ENCODE measurements at places on chromosomes 5 and 9.

DNA sequence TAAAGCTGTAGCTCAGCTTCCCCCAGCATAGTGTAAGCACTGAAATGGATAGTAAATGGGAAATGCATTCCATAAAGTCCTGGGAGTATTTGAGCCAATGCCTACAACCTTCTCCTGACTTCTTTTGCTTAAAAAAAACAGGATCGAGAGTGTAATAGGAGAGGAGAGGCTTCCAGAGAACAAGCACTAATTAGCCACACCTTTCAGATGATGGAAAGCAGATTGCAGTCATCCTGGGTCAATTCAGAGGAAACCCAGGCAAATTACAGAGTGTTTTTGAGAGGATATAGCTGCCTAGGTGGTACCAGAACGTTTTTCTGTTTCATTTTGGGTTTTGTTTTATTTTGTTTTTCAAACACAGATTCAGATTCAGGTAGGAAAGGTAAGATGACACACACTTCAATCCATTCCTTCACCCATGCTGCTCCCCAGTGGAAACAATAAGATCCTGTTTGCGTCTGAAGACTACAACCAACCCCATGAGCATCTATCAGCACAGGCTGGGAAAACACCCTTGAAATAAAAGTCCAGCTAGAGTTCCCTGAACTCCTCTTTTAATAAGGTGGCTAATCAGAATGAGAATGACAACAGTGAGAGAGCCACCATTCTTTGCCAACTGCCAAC, 95.6 kb downstream of the RFK start:
- no peak for DNase-seq

DNA sequence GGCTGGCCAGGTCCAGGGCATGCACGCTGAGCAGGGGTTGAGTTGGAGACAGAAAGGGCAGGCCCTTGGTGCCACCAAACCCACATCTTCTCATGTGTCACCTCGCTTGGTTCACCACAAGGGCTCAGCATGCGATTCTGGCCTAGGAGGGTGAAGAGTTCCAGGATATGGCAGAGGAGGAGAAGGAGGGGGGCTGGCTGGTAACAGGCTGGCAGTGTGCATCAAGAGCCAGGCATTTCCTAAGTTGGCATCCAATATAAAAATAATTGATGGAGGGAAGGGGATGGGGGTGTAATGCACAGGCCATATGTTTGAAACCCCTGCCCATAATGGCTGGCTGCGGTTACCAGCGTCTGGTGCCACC, 255.6 kb downstream of the NFIB start:
- no peak for DNase-seq

DNA sequence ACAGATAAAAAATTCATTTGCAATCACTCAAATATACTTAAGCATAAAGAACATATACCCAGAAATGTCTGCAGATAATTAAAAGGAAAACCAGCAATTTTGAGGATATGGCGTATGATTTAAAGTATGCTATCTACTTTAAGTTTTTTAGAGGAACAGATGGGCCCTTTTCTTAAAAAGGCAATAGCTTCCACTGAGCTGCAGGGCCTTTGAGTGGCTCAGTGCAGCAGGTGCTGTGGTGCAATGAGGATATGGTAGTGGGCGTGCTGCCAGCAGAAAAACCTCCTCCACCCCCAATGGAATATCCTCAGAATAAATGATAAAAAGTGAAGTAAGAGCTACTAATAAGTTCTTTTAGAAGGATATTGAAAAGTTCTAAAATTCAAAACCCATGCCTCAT, 814.5 kb downstream of the MTRR start:
- no peak for DNase-seq

DNA sequence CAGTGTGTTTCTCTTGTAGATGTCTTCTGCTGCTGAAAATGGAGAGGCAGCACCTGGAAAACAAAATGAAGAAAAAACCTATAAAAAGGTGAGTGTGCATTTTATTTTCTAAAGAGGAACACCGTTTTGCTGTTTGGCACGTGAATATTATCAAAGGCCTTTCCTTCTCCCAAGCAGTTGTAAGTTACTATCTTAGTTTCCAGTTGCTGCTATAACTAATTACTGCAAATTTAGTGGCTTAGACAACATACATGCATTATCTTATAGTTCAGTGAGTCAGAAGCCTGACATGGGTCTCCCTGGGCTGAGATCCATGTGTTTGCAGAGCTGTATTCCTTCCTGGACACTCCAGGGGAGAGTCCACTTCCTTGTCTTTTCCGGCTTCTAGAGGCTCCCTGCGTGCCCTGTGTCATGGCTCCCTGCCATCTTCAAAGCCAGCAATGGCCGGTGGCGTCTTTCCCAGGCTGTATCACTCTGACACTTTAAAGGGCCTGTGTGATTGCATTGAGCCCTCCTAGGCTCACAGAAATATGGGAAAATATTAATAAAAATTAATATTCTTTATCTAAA, 117.6 kb downstream of the PIP5K1B start:
- DNase-seq: no peak

- no peak for DNase-seq
These were observed 116.1 kb downstream of the KDM4C start for GRCh38 chr9:6873857-6874256.

GRCh38 chr5:88787856-88788255, 95.1 kb downstream of the MEF2C start:
- DNase-seq: no peak

GRCh38 chr5:133508845-133509741, 103.2 kb downstream of the FSTL4 start:
- no peak for DNase-seq

GRCh38 chr5:44384816-44385215, 4.4 kb downstream of the FGF10 start:
- no peak for DNase-seq

DNA sequence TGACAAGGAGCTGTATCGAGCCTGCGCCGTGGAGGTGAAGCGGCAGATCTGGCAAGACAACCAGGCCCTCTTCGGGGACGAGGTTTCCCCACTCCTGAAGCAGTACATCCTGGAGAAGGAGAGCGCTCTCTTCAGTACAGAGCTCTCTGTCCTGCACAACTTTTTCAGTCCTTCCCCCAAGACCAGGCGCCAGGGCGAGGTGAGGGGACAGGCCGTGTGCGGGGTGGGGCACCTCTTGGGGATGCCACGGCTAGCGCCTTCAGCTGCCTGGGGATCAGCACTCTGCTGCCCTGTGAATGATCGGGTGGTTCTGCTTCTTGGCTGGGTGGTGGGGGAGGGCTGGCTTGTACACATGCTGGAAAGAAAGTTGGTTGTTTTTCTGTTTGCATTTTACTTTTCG, 1.7 kb downstream of the NELFB start:
- no peak for DNase-seq

- no peak for DNase-seq
These were observed 42.2 kb downstream of the FAM240B start for GRCh38 chr9:38677660-38678303.

DNA sequence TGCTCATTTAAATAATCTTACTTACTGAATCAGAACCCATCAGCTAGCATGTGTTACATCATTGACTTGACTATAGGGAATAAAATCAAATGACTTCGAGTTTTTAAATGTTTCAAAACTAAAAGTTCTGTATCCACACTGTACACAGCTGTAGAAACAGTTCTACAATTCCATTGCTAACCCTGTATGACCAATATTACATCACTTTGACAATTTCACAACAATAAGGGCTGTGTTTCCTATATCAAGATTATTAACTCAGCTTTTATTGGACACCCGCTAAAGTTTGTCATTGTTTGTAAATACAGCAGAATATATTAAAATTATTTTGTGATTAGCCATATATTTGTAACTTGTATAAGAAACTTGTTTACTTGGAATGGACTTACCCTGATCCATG, 540.8 kb downstream of the PRELID2 start:
- no peak for DNase-seq

- DNase-seq: no peak
These were observed 593.7 kb upstream of the KLF4 start for GRCh38 chr9:108083160-108083750.

DNA sequence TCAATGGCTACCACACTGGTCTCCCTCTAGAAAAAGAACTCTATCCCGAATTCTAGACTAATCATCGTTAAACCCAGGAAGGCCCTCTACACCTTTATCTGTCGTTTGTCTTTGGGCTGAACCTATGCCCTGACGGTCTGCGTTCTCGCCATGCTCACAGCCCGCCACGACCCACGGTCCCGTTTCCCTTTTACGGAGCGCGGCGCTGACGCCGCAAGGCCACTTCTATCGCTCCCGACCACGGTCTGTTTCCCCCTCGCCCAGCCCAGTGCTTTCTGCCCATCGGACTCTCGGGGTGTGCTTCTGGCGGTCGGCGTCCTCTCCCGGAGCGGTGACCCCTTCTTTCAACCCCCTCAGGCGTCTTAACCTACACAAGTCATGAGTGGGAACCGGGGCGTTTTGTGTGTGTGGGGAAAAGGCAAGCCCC, 974 bp downstream of the C9orf40 start:
- DNase-seq: peak; percentile 17

- no peak for DNase-seq
These were observed 5.1 kb downstream of the SLC6A3 start for GRCh38 chr5:1440098-1440493.

GRCh38 chr9:83336706-83337105, 201.5 kb downstream of the FRMD3 start:
- DNase-seq: no peak

DNA sequence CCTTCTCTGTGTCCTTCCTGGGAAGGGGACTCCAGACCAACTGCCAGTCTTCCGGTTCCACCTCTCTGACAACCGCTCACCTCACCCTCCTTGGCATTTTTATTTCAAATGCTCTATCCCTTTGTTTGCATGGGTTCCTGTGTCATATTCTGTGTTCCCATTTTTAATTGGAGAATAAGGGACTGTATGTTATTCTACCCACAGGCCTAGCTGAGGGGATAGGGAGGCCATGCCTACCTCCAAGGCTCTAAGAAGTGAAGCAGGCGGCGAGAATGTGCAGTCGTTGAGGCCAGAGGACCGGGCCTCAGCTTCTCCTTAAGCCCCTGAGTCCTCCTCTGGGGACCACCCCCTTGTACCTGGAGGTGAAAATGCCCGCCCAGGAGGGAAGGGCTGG, 936 bp upstream of the WDR5 start:
- DNase-seq: no peak

DNA sequence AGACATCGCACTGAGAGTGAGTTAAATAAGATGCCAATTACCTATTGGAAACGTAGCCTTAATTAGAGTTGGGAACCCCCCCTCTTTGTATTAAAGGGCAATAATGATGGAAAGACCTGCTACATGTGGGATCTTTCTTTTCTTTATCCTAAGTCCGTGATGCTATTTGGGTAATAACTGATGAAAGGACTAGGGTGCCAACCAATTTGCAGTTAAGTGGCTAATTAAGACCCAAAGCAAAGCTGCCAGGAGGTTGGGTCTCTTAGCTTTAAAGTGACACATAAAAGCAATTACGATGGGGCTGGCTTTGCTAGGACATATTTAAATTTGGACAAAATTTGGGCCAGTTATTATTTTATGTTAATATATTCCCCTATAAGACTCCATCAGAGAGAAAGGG, 728.8 kb downstream of the NR2F1-AS1 start:
- no peak for DNase-seq

GRCh38 chr5:76850543-76851145, 830 bp downstream of the S100Z start:
- DNase-seq: no peak

Data from effector memory CD4-positive, alpha-beta T cell (primary cell).